ENCODE measurements at places on chromosomes 2 and 18. TPM values are rescaled to one million over a fixed set of nuclear protein-coding genes. Genes with fewer than 3 reads are reported as not detected.

GRCh38 chr2:63369146-63369545 is 219.1 kb downstream of the WDPCP start:
- no peak overlapping the region for H3K27ac ChIP-seq
- H3K4me3 ChIP-seq: no peak overlapping the region

DNA sequence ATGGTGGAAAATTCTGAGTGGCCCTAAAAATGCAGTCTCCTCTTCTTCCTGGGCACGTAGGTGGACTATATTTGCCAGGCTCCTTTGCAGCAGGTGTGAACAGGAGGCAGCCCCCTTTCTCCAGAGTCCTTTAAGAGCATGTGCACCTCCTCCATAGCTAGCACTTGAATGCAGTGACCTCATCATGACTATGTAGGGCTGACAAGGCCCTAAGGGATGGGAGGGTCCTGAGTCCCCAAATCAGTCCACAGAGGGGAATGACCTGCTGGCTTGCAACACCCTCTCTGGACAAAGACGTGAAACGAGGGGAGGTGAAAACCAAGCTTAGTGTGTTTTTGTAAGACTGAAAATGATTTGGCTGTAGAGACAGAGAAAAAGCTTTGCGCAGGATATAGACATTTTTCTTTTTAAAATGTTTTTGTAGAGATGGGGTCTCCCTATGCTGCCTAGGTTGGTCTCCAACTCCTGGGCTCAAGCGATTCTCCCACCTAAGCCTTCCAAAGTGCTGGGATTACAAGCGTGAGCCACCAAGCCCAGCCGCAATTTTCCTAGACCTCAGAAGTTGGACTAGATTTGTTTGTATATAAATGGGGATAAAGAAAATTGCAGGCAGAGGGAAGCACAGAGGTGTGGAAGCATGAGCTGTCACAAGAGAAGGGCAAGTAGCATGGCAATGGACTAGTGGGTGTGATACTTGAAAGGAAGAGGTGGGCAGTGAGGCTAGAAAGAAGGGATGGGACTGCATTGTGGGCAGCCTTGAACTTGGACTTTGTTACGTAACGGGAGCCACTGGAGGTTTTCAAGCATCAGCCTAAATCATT is 28.8 kb downstream of the LONRF2 start:
- no peaks in the 10 kb centered on the region for H3K36me3 ChIP-seq
- H3K27me3 ChIP-seq: no peaks in the 10 kb centered on the region
- H3K4me3 ChIP-seq: no peak overlapping the region
- no peak overlapping the region for H3K27ac ChIP-seq
- H3K4me1 ChIP-seq: no peaks in the 10 kb centered on the region

Gene PROM2
- 1.4 TPM for total RNA-seq

DNA sequence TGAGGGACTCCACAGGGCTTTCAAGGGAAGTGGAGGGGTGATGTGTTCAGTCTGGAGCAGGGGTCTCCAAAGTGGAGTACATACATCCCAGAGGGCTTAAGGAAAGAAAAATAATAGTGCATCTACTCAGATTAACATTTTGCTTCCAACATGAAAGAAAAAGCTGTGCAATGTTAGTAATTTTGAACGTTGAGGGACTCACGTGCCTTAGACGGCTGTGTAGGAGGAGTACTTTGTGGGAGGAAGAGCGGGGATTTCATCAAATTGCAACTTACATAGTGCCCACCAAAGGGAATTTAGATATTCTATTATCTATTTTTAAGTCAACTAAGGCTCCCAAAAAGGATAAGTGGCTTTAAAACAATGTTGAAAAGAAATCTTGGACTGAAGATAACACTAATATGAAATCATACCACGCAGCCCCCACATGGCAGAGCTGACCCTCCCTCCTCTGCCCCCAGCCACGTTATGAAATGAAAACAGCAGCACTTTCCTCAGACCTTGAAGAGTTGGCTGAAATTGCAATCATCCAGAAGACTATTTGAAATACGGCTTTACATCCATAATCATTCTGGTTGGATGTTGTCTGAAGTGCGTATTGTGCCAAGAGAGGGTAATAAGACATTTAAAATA is 42.9 kb downstream of the MEX3C start:
- no peaks in the 10 kb centered on the region for H3K36me3 ChIP-seq
- no peak overlapping the region for H3K4me3 ChIP-seq
- DNase-seq: no peak

Gene RGPD3
- 0.18 TPM for total RNA-seq

GRCh38 chr18:35778850-35779627 is 193.4 kb upstream of the RMP24 start:
- H3K4me3 ChIP-seq: no peak overlapping the region
- no peaks in the 10 kb centered on the region for H3K36me3 ChIP-seq
- no peak overlapping the region for H3K27ac ChIP-seq
- H3K4me1 ChIP-seq: no peaks in the 10 kb centered on the region
- H3K27me3 ChIP-seq: no peaks in the 10 kb centered on the region

Gene CHST10
- total RNA-seq: 6.0 TPM

- H3K27ac ChIP-seq: no peak overlapping the region
- no peaks in the 10 kb centered on the region for H3K27me3 ChIP-seq
- H3K4me1 ChIP-seq: no peaks in the 10 kb centered on the region
- no peak for DNase-seq
- H3K36me3 ChIP-seq: no peaks in the 10 kb centered on the region
- H3K4me3 ChIP-seq: no peak overlapping the region
These were observed 37.8 kb upstream of the ATP6V1B1 start for GRCh38 chr2:70897977-70898226.

- DNase-seq: peak; percentile 76
- H3K27me3 ChIP-seq: no peaks in the 10 kb centered on the region
- no peak overlapping the region for H3K4me3 ChIP-seq
- peak overlapping the region; percentile 46 for H3K27ac ChIP-seq
These were observed 10.4 kb downstream of the ERFE start for GRCh38 chr2:238169048-238169707.

Gene NEMP2
- total RNA-seq: 8.6 TPM

GRCh38 chr2:186757009-186757408 is 63.1 kb downstream of the FAM171B start:
- no peaks in the 10 kb centered on the region for H3K27me3 ChIP-seq
- peaks cover 3% of the 10 kb centered on the region for H3K36me3 ChIP-seq
- no peaks in the 10 kb centered on the region for H3K4me1 ChIP-seq
- H3K4me3 ChIP-seq: no peak overlapping the region
